ENCODE measurements at places on chromosomes 3 and 15.

- DNase-seq, result no peak
Observed at GRCh38 chr3:197135212-197135611, 105.6 kb upstream of the MELTF start.

GRCh38 chr3:108209579-108209978 lies 12.6 kb downstream of the IFT57 start:
- DNase-seq, result no peak

- no peak for DNase-seq
Observed at GRCh38 chr3:188687389-188687788, 484.4 kb upstream of the TPRG1 start.

GRCh38 chr3:105722943-105723556 lies 145.8 kb downstream of the CBLB start:
- DNase-seq, result no peak

- peak; percentile 65 for DNase-seq
Observed at GRCh38 chr3:46293991-46294833, 52.0 kb downstream of the CCR3 start.

GRCh38 chr3:35633332-35634124 lies 5.8 kb upstream of the ARPP21 start:
- no peak for DNase-seq

DNA sequence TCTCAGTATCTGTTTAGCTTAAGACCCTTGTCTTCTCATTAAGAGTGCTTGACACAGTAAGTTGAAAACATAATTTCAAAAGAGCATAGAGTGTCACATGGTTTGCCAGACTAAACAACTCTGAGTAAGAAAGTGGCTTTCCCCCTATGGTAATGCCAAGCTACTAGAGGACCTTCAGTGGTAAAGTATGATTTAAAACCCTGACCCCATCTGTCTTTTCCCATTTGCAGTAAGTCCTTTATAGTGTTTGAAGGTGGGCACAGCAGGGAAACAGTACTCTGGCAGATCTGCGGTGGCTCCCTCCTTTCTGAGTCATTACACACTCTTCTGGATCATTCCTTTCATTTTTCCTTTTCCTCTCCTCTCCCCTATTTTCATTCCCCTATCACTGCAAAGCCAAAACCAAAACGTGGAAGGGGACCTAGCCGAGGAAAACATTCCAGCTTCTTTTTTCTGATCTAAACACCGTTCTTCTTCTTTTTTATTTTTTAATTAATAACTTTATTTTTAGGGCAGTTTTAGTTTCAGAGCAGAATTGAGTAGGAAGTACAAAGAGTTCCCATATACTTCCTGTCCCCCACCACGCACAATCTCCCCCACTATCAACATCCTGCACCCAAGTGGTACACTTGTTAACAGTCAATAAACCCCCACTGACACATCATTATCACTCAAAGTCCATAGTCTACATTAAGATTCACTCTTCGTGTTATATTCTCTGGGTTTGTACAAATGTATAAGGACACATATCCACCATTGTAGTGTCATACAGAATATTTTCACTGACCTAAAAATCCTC lies 74.7 kb downstream of the PPARG start:
- no peak for DNase-seq

- no peak for DNase-seq
Observed at GRCh38 chr3:122993124-122993978, 34.2 kb downstream of the SEMA5B start.

DNA sequence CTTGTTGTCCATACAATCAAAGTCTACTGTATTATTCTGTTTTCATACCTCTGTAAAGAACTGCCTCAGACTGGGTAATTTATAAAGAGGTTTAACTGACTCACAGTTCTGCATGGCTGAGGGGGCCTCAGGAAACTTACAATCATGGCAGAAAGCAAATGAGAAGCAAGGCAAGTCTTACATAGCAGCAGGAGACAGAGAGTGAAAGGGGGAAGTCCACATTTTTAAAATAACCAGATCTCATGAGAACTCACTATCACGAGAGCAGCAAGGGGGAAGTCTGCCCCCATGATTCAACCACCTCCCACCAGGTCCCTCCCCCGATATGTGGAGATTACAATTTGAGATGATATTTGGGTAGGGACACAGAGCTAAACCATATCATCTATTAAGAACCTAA lies 724.6 kb upstream of the CBLB start:
- DNase-seq, result no peak

DNA sequence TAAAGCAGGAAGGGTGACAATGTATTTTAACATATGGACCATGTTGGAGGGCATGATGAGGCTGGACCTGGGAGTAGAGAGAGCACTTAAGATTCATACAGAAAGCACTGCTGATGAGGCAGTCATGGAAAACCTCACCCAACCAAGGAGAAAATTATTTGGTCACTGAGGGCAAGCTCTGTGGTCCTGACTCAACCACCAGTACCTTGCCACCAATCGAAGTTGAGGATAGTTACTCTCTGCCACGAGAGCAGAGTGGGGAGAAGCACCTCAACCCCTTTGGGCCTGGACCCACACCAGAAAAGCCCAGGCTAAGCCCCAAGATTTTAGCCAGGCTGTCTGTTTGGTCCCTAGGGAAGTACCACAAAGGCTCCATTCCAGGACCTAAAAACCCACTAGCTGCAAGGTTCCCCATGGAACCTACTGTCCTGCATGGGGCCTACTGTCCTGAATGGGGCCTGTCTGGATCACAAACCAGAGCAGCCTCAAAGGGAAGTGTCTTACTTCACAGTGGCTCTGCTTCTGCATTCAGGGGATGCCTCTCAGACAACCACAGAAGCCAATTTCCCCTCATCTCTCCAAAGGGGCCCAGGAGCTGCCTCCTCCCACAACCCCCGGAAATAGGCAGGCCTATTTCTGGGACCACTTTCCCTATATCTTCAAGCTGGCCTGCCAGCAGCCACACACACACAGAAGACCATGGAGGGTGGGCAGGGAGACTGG lies 4.2 kb downstream of the CCDC71 start:
- DNase-seq, result no peak

All from stimulated activated CD8-positive, alpha-beta memory T cell treated with anti-CD3 and anti-CD28 coated beads, Interleukin-2, amount 100 ng/mL, for 48 hours (primary cell).